Upper lobe of left lung (tissue), 6 donors: ENCODE measurements at places on chromosomes 4 and X.

GRCh38 chrX:152861116-152861515 lies 30.3 kb downstream of the NSDHL start:
- DNase-seq = no peak

DNA sequence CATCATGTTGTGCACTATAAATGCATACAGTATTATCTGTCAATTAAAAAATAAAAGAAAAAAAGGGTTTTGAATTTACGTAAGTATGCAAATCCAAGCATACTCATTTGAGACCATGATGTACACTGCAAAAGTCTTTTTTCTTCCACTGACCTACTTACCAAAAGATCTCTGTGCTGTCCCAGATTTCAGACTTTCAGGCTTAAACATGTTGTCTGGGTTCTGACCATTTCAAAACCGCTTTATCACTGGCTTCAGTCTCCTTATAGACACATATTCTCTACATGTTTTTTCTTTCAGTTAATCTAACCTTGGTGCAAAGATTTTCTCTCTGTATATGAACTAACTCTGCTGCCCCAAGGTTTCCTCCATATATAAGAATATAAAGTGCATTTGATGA lies 58.6 kb upstream of the CXCL8 start:
- DNase-seq = no peak

DNA sequence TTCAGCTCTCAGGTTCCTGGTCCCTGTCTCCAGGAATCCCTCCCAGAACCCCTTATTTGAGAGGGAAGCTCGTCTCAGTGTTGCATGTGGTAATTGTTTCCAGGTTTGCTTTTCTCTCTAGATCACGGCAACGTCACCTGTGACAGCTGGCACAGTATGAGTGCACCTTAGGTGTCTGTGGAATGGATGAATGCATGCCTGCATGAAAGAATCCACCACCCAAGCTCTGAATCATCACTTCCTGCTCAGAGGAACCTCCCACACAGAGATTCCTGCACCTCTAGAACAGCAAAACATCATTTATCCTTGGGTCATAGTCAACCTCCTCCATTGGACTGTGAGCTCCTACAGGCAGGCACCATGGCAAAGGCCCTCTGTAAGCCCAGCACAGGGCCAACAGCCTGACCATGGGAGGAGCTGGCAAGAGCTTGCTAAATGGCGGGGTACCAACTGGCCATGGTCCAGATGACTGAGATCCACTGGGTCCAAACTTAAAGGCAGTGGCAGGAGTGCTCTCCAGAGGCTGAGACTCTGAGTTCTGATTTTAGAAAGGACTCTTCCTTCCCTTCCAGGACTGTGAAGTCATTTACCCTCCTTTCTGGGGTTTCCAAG lies 116.2 kb downstream of the SLC2A9 start:
- no peak for DNase-seq

- DNase-seq = no peak
These were observed 84.7 kb downstream of the CENPC start for GRCh38 chr4:67460574-67460973.

DNA sequence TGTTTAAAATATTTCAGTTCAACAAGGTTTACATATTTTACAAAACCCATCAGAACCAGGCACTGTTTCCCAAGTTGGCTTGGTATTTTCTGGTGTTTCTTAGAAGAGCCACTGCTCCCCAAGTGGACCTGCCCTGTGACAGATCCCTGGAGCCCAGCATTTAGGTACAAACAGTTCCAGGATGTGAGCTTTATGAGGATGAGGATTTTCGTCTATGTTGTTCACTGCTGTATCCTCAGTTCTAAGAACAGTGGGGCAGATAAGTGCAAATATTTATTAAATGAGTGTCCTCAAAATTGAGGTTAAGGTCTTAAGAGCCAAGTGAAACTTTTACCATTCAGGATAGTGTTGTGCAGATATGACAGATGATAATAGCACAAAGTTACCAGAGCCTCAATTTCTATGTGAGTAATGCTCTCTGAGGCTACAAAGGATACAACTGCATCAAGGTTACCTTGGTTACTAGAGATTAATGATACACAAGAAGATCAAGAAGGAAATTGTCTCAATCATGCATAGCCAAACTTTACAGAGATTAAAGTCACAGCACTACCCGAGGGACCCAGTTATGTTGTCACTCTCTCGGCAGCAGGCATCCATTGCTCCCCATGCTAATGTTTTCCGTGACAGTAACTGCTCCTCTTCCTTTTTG lies 37.5 kb downstream of the ANXA3 start:
- no peak for DNase-seq

GRCh38 chr4:139229534-139230039 lies 50.4 kb downstream of the MGARP start:
- DNase-seq = no peak

DNA sequence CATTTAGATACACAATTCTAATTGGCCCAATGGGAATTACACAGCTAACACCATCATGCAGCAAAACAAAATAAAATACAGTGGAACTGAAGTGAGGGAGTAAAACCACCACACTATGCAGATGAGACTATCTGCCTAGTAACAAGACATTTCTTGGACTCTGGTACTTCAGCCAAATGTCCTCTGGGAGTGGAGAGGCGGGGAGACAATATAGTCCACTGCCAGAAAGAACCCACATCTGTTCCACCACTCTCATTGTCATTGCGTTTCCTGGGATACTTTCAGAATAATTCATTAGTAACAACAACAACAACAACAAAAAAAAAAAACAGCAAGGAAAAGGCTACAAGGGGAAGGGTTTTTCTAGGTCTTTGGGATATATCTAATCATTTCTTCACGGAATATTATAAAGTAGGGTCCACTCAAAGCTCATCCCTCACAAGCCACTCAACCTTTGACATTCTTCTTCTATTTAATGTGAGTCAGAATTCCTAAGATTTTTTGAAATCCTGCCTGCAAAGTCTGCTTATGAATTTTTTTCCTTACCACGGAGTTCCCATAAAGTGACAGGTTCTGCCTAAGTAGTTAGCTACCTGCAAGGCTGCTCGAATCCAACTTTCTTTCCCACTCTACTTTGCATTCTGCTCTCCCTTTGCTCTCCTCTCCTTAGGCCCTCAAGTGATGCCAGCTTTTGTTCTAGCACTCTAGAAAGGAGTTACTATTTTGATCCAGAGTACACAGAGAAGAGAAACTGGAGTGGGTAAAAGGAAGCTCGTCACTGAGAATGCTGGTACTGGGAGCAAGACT lies 254.6 kb downstream of the CHIC1 start:
- no peak for DNase-seq

- DNase-seq = no peak
These were observed 37.2 kb downstream of the CXXC4 start for GRCh38 chr4:104457308-104457981.

- no peak for DNase-seq
These were observed 62.3 kb downstream of the GPC3 start for GRCh38 chrX:133923113-133923512.

DNA sequence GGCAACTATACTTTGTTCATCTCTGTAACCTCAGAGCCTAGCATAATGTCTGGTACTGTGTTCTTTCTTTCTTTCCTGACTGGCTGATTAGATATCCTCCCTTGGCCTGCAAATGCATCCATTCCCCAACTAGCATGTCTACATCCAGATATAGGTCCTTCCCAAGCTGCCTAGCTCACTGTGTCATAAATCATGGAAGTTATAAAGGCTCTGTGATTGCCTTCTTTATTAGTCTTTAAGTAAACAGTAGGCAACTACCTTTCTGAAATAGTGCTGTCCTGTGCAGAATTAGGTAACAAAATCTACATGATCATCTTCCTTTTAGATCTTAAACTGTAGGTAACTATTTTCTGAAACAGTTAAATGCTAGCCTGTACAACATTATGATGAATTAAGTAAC lies 224.5 kb downstream of the DLG3 start:
- no peak for DNase-seq

DNA sequence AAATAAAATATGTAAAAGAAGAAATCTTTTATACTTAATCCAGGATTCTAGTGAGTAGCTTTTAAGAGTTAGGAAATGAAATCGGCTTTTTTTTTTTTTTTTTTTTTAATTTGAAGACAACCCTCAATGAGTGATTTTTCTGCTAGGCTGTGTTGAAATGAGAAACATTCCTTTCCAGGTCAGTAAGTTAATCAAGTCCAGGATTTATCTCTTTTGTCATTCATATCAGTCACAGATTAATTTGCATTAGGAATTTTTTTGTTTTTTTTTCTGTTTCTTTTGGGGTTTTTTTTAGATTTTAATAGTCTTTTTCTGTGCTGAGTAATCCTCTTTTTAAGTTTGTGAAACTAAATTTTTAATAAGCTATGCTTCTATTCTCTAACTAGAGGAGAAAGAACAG lies 448.1 kb downstream of the ADGRL3 start:
- no peak for DNase-seq

DNA sequence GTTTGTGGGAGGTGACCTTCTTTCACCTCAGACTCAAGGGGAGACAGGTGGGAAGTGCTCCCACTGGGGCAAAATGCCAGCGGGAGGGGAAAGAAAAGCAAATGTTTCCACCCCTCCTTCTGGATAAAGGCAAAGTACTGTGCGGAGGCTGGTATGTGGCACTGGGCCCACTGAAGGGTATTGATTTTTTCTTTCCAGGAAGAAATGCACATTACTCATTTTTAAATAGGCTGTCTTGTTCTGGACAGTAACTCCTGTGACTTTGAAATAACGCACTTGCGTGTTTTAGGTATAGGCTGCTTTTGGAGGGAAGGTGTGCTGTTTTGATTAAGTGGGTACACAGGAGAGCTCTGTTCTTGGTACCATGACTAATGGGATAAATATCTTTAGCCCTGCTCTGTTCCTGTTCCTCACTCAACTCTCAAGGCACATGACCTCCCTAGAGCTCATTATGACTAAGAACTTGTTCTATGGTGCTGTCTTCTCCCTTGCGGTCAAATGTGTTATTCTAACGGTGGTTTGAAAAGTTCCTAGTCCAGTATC lies 40.7 kb upstream of the MBTPS2 start:
- DNase-seq = no peak

DNA sequence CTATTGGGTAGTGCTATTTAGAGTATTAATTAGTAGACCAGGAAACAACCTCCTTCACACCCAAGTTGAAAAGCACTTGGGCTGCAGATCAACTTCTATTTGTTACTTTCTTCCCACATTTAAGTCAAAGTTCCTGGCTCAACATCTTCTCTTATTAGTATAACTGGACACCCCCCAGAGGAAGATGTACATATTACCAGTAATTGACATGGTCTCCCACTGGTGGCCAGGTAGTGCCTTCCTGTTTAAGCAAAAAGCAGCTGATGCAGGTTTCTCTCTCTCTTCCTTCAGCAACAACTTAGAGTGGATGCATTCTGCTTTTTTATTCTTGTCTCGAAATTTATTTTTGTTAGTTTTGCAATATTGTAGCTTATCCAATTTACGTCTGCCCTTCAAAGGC lies 438.1 kb downstream of the GBA3 start:
- DNase-seq = no peak

DNA sequence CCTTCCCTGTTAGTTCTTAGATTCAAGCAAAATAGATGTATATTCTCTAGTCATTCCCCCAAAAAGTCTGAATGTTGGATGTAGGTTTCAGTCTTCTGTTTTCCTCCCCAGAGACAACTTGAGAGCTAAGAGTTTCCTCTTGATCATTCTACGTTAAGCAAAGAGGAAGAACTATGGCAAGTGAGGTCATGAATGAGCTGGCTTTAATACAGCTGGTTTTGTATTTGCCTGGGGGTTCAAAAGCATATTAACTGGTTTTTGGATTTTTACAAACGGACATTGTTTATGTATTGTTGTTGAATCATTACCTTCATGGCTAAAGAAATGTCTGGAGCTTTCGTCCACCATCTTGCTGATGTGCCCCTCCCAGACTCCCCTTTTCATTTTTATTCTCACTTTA lies 916.7 kb upstream of the POU3F4 start:
- DNase-seq = no peak

DNA sequence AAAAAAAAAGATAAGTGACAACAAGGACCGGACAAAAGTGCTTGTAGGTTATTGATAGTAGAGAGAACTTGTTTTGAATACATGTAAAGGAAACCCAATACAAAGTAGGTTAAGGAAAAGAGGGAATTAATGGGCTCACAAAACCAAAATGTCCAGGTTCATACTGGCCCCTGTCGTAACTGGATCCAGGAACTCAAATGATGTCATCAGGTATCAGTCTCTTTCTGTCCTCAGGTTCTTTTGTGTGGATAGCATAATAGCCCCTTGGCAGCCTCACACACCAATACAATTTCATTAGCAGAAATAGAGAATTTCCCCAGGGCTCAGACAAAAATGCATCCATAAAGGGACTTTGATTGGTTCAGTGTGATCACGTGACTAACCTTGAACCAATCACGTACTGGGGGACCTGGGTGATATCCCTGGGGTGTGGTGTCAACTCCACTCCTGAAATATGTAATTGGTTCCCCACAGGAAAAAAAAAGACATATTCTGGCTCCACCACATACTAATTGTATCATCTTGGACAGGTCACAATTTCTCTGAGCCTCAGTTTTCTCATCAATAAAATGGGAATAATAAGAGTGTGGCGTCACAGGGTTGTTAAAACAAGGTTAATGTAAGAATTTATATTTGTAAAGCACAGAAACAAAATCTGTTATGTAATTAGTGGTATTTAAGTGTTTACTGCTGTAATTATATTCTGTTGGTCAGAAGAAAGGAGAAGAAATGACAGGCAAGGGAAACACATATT lies 174.8 kb downstream of the PDGFRA start:
- no peak for DNase-seq

- no peak for DNase-seq
These were observed 113.7 kb downstream of the BMP15 start for GRCh38 chrX:51024106-51024696.

DNA sequence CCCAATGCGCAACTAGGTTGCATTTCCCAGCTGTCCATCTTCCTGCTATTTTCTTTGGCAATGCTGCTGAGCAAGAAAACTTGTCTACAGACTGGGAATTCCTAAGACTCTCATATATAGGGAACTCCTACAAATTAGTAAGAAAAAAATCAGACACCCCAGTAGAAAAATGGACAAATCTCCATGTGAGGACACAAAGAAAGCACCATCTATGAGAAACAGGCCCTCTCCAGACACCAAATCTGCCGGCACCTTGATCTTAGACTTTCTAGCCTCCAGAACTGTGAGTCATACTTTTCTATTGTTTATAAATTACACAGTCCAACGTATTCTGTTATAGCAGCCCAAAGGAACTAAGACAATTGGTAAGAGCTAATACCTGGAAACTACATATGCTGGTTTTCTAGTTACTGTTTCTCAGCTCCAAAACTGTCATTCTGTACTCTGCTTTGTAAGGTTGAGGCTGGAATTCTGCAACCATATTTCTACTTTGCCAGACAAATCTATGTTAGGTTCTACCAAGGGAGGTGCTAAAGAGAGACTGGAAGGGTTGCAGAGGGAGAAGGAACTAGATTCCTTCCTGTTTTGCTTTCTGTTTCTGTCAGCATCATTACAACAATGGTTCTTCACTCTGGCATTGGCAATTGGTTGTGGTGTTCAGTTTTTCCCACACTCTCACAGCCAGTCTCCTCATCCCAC lies 35.7 kb upstream of the FAM241A start:
- no peak for DNase-seq

DNA sequence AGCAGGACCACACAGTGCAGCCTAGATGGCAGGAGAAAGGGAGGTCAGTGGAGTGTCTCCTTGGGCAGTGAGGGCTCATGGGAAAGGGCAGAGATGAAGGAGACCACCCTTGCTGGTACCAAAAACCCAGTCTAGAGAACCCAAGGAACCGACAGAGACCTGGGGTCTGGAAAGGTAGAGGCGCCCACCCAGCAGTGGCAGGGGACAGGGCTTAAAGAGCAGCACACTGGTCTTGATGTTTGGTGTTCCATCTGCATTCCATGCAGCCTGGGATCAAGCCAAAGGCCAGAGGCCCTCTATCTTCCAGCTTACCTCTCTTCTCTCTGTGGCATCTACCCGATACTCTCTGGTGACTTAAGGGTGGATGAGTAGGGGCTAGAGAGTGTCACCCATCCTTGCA lies 127.5 kb downstream of the PJA1 start:
- DNase-seq = no peak
